Astrocyte (in vitro differentiated cells and primary cell): ENCODE measurements at places on chromosomes 4 and X.

DNA sequence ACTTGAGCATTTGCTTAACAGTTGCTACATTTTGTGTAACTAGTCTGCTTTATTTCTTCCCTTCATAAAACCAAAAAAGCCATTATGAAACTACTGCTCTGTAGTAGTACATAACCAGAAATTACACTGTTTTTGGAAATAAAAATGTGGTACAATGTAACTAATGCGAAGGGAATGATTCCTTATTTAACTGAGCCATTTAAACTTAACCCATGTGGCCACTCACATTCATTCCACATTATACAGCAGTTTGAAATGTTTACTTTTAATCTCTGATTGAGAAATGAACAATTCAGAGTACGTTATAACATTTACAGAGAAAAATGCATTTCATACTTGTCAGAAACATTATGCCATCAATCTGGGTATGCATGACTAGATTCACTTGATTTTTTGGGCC lies 94.2 kb downstream of the NYX start:
- DNase-seq = peak; percentile 17

DNA sequence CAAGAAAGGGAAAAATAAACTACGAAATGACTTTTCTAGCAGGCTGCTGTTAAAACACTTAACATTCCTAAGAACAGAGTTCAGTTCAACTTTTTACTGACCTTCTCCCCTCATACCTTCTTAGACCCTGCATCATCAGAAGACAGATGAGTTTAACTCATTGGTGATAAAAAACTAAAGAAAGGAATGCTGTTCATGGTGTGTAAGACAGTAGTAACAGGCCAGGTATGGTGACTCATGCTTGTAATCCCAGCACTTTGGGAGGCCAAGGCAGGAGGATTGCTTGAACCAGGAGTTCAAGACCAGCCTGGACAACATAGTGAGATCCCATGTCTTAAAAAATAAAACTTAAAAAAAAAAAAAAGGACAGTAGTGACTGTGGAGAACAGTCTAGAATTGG lies 16.2 kb downstream of the RBM47 start:
- peak; percentile 94 for DNase-seq

DNA sequence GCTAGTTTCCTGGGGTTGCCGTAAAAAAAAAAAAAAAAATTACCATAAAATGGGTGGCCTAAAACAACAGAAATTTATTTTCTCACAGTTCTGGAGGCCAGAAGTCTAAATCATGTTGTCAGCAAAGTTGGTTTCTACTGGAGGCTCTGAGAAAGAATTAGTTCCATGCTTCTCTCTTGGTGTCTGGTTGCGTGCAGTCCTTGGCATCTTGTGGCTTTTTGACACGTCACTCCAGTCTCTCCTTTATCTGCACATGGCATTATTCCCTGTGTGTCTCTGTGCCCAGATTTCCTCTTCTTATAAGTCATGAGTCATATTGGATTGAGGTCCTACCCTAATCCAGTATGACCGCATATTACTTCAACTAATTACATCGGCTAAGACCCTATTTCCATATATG lies 38.7 kb downstream of the SPATA4 start:
- DNase-seq = peak; percentile 92

- DNase-seq = no peak
These were observed 104.0 kb upstream of the SHOX start for GRCh38 chrX:526295-527224.

DNA sequence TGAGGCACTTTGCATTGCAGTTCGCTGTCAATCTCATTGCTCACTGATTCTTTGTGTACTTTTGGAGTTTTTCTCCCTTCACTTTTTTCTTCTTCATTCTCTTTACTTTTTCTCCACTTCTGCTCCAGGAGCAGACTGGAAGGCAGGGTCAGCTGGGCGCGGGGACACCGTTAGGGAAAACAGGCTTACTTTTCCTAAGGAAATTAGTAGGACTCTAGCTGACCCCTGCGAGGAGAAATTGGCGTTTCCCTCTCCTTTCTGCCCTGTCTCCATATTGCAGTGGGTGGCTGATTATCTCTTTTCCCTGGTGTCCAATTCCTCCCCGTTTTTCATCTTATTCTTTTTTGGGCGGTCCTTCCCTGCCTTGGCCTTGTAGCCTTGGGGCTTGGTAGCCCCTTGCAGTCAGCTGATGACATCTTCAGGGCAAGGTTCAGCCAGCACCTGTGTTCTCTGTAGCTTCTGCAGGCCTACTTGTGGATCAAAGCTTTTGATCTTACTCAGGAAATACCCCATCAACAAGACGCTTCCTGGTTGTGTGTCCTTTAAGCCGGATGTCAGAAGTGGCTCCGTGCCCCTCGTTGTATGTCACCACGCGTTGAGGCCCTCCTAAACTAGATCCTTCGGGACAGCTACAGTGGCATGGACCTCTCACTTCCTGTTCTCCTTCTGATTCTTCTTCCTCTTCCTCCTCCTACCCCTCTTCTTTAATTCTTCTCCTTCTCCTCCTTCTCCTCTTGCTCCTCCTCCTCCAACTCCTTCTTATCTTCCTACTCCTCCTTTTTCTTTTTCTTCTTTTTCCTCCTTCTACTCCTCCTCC lies 36.1 kb downstream of the NBDY start:
- DNase-seq = no peak

- DNase-seq = peak; percentile 3
These were observed 30.6 kb downstream of the LONRF3 start for GRCh38 chrX:119004920-119005524.

DNA sequence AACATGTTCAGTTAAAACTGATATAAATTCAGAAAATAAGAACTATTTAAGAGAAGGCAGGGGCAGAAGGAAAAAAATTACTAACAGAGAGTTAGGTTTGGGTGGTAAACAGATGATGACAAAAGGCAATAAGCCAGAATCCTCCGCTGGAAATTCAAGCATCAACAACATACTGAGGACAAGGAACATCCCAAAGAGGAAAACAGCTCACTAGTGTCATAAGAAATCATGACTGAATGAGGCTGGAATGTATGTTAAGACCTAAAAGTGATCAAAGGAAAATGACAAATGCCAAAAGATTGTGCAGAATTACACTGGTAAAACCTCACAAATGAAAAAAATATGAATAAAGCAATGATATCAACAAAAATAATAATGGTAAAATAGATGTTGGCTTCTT lies 88.4 kb downstream of the WDFY3 start:
- DNase-seq = peak; percentile 86

- peak; percentile 62 for DNase-seq
These were observed 7.2 kb downstream of the IBSP start for GRCh38 chr4:87806520-87806919.

- no peak for DNase-seq
These were observed 17.5 kb upstream of the JAKMIP1 start for GRCh38 chr4:6217716-6218381.

- no peak for DNase-seq
These were observed 242.5 kb upstream of the PRPS2 start for GRCh38 chrX:12548746-12549145.

- DNase-seq = peak; percentile 87
These were observed 67.1 kb downstream of the PGRMC2 start for GRCh38 chr4:128220286-128221235.

DNA sequence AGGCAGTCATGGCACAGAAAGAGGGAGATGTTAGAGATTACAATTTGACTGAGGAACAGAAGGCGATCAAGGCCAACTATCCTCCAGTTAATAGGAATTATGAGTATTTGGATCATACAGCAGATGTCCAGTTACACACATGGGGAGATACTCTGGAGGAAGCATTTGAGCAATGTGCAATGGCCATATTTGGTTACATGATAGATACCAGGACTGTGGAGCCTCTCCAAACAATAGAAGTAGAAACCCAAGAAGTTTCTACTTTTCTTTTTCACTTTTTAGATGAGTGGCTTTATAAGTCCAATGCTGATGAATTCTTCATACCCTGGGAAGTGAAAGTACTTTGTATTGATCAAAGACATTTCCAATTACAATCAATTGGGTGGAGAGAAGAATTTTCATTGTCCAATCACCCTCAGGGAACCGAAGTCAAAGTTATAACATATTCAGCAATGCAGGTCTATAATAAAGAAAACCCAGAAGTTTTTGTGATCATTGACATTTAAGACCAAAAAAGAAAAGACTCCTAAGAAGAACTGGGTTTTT lies 139.1 kb downstream of the MAB21L2 start:
- no peak for DNase-seq

DNA sequence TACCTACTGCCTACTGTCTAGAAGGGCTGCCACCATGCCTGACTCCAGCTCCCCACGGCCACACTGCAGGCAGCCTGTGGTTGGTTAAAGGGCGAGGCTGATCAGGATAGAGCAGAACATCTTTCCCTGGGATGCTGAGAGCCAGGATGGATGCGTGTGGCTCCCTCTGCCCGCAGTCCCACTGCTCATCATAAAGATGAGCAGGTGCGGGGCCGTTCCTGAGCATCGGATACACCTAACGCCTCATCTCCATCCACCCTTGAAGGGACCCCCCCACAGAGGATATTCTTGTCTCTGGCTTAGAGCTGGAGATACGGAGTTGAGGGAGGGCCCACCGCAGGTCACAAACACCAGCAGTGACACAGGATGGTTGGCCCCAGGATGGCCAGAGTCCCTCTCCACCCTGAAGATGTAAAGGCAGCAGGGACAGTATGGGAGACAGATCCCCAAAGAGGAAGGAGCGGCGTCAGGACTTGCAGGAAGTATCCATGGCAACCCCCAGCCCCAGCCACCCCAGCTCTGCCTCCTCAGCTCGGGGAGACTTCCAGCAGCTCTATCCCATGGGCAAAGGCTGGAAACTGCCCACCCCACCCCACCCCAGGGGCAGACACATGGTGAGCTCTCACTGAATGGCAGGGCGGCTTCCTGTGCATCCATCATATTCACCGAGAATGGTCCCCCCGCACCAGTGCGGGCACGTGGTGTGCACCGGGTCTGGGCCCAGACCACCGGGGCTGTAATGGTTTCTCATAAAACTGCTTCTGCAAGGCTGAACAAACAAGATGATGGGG lies 19.3 kb downstream of the PPP2R2C start:
- no peak for DNase-seq

GRCh38 chr4:182918791-182919302 lies 1.7 kb upstream of the DCTD start:
- DNase-seq = no peak

DNA sequence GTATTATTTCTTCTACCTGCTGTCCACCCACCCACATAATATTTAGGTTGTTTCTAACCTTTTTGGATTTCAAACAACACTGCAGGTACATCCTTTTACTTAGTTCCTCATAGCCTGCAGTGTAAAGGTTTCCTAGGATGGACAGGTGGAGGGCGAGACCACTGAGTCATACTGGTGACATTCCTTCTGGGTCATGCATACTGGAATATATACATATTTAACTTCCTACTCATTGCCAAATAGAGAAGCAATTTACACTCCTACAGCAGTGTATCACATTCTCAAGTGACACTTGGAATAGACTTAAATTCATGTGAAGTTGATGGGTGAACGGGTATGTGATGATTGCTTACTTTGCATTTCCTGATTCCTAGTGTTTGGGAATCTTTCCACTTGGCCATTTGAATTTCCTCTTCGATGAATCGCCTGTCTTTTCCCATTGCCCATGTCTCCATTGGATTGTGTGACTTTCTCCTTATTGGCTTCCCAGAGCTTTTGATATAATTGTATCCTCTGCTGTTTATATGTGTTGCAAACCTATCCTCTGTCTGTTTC lies 8.2 kb upstream of the PPP2R2C start:
- no peak for DNase-seq

- DNase-seq = no peak
These were observed 15.3 kb downstream of the STAG2 start for GRCh38 chrX:123976706-123977316.

- no peak for DNase-seq
These were observed 166.1 kb downstream of the BCOR start for GRCh38 chrX:39931529-39932282.

GRCh38 chr4:16031546-16032395 lies 52.1 kb downstream of the PROM1 start:
- DNase-seq = no peak

DNA sequence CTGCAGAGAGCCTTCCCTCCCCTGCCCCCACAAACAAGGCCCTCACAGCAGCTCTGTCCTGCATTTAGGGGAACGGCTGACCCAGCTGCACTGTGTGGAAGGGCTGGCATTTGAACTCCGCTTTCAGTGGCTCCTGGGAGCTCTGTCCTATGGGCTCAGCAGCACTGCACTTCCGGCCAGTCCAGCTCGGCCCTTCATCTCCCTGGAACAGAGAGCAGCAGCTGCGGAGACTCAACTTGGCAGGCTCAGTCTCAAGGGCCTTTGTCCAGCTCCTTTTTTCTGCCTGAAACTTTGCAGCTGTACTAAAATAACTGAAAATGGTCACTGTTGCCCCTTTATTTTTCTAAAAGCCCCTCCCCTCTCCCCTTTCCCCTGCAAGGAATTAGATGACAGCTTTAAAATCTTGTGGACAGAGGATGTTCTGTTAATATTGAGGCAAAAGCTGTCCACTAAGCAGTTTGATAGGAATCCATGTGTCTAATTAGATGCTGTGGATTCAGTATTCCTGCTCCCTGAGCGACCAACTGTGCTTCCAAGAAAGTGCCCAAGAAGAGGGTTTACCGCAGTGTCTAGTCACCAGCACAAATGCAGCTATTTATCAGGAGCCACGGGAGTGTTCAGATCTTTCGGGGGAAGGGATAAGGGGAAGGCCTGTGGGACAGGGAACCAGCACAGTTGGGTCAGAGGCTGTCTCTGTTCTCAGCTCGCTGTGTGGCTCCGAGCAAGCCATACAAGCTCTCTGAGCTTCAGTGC lies 133.1 kb downstream of the AFAP1 start:
- peak; percentile 70 for DNase-seq

DNA sequence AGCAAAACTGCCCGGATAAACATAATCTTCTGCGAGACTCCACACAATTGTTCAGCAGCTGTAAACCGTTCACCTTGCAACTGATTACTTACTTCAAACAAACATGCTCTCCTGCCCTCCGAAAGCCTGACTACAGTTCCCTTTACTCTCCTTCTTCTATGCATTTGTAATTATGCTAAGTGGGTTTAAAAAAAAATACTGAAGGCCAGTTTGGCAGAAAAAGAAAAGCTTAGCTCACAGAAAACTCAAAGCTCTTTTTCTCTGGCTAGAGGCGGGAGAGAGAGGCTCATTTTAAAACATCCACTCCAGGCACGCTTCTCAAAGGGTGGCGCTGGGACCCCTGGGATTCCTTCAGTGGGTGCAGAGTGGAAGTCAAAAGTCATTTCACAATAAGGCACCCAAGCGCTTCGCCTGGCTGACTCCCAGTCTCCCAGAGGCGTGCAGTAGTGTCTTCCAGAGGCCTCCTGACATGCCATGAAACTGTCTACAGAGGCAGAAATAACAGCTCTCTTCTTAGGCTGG lies 1.9 kb downstream of the DHRSX start:
- peak; percentile 15 for DNase-seq

DNA sequence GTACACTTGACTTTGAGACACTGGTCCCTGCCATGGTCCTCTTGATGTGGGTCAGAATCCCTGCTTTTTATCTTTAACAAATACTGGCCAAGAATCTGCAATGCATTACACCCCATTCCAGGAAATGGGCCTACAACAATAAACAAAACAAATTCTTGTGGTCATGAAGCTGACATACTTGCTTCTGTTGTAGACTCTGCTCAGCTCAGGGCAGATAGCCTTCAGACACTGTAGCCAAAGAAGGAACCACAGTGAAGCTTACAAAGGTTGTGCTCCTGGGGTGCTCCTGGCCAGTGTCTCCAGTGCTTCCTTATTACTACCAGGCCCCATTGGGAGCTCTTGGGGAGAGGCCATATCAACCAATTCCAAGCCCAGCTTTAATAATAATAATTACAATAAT lies 21.8 kb downstream of the KIAA1210 start:
- DNase-seq = peak; percentile 62
